Activated B cell treated with CpG ODN at 0.5 μM for 24 hours (primary cell): ENCODE measurements at places on chromosomes 1 and 21. TPM values are rescaled to one million over a fixed set of nuclear protein-coding genes. Genes with fewer than 3 reads are reported as not detected.

GRCh38 chr1:186654741-186655140 lies 25.5 kb downstream of the PTGS2 start:
- no peak for DNase-seq

DNA sequence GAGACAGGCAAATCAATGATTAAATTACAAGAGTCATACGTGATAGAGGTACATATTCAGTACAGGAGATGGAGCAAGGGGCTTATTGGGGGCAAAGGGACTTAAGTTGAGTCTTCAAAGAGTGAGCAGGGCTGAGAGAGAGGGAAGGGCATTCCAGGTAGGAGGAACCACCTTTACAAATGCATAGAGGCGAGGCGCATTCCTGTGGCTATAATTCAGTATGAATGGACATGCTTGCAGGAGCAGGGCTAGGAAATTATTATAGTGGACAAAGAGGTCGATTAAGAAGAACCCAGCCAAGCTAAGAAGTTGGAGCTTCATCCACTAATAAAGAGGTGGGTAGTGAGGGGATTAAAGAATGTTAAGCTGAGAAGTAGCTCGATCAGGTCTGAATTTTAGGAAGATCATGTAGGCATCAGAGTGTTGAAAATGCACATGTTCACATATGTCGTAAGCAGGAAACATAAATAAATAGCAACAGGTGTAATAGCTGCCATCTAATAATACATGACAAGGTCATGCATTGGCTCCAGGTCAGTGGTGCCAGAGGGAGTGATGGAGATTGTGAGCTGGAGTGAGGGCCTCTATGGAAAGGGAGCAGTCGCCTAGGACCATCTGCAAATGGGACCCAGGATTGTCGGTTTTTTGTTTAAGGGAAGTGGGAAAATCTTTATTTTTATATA lies 12.0 kb upstream of the HNRNPU start:
- no peak for DNase-seq

DNA sequence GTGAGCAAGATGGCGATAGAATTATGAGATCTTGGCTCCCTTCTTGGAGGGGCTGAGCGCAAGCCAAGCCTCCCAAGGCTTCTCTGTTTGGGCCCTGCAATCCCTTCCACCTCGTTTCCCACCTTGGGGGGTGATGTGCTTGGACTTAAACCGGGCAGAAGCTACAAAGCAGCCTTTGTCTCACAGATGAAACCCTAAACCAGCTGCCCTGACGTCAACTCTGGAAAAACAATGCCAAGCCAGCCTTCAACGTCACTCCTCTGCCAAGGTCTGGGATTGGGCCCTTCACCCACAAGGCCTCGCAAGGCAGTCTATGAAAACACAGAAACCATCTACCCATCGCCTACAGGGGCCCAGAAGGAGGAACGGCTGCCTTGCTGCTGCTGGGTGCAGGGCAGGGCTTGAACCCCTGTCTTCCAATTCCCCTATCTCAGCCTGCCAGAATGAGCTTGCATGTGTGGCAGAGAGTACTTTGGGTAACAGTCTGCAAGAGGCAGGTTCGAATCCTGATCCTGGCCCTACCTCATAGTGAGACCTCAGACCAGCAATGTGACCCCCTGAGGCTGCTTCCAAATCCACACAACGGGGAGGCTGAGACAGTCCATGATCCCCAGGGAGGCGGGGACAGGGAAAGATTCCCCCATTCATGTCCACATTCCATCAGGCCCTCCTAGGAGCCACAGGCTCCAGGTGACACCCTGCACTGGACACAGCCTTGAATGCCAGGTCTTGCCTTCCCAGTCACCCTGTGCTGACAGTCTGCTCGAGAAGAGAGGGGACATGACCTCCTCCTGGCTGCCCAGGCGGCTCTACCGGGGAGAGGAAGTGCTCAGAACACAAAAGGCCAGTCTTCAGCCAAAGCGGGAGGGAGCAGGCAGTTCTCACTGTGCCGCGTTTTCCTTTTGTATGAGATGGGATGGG lies 15.0 kb downstream of the IFFO2 start:
- no peak for DNase-seq

- DNase-seq, result no peak
Measured at GRCh38 chr1:20189664-20190063, 3.3 kb upstream of the PLA2G2C start.

GRCh38 chr1:103170609-103171008 lies 62.3 kb upstream of the COL11A1 start:
- no peak for DNase-seq

DNA sequence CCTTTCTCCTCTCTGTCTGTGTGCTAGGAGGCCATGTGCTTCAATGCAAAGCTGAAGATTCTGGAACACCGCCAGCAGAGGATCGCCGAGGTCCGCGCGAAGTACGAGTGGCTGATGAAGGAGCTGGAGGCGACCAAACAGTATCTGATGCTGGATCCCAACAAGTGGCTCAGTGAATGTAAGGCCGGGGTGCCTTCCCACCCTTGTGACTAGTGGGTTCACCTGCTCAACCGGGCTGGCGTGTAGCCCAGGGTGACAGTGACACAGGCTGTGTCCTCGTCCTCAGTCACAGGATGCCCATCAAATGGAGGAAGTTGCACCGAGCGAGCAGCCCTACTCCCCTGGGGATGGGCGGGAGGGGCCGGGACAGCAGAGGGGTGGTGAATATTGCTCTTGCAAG lies 544.1 kb downstream of the KIF26B start:
- DNase-seq, result peak; percentile 37

DNA sequence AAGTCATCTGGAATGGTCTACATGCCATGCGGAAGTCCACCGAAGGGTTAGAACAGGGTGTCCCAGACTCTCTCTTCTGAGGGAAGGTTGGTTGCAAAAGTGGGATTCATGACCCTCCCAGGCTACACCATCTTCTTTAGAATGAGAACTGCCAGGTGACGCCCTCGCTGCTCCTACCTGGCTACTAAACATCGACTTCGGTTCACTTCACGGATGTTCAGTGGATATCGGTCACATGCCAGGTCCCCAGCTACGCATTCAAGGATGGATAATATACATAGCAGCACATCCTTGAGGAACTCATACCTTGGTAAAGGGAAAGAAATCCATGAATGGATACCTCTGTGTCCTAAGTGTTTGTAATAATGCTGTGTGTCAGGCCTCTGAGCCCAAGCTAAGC lies 3.3 kb upstream of the OPTC start:
- no peak for DNase-seq

DNA sequence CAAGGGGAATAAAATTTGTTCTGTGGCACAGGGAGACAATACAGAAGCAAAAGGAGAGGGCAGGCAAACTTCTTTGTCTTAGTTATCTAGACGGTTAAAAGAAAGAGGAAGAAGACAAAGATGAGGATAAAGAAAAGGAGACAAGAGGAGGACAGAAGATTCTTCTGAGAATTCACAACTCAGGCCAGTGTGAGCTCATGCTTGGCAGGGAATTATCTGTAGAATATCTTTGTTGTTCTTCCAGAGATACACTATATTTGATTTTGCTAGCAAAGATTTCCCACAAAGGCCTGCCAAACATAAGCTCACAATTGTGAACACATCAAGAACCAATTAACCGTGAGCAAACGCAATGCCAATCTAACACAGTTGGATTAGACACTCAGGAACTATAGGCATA lies 21.4 kb downstream of the SLC16A1 start:
- no peak for DNase-seq

DNA sequence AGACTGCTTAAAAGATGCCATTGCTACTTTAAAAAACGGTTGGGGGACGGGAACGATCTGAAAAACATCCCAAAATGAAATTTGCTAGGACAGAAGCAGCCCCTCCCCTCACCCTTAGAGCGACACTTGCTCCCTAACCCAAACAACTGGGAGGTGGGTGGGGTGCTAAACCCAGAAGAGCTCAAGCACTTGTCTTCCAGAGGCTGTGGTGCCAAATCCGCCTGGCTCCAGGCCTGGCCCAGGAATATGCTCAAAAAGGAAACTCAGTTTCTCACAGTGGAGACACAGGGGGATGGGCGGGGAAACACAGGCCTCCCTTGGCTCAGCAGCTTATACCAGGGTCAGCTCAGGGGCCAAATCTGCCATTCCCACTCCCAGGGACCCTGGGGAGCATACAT lies 644 bp upstream of the PBXIP1 start:
- no peak for DNase-seq

DNA sequence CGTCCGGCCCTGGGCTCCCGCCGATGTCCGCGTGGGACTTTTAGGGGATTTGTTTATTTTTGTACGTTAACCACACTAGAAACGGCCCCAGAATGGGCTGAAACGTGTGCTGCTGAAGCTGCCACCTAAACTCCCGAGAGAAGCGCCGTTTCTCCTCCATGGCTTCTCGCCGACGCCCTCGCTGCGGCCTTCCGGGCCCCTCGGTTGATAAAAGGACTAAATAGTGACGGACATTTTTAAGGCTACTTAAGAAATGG lies 678 bp upstream of the PTTG1IP start:
- DNase-seq, result no peak

- DNase-seq, result no peak
Measured at GRCh38 chr1:200336901-200337391, 72.9 kb downstream of the ZNF281 start.

- DNase-seq, result no peak
Measured at GRCh38 chr1:162913345-162913744, 52.4 kb upstream of the CCDC190 start.

GRCh38 chr1:237045278-237046016 lies 3.5 kb downstream of the RYR2 start:
- no peak for DNase-seq

DNA sequence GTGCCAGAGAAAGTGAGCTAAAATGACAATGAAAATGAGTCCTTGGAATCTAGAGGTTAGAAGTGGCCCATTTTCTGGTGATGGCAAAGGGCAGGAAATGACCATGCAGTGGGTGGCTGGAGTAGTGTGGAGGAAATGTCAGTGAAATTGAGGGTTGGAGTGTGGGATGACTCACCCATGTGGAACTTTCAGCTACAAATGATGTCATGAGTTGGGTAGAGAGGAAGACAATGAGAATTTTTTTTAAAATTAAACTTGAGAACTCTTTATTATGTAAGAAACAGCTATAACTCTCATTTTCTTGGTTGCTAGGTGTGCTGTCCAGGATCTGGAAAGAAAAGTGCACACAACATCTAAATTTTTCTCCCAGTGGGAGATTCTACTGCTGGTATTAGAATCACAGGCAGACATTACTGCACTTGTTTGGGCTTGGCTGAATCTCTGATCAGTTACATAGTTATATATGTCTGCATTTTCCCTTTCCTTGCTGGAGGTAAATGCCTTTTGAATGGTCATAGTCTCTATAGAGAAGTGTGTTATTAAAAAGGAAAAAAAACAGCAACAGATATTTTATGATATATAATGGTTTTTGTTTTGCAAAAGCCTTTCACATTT lies 56.8 kb upstream of the GNG12 start:
- no peak for DNase-seq

GRCh38 chr1:149916193-149916897 lies 1.3 kb downstream of the SV2A start:
- no peak for DNase-seq

DNA sequence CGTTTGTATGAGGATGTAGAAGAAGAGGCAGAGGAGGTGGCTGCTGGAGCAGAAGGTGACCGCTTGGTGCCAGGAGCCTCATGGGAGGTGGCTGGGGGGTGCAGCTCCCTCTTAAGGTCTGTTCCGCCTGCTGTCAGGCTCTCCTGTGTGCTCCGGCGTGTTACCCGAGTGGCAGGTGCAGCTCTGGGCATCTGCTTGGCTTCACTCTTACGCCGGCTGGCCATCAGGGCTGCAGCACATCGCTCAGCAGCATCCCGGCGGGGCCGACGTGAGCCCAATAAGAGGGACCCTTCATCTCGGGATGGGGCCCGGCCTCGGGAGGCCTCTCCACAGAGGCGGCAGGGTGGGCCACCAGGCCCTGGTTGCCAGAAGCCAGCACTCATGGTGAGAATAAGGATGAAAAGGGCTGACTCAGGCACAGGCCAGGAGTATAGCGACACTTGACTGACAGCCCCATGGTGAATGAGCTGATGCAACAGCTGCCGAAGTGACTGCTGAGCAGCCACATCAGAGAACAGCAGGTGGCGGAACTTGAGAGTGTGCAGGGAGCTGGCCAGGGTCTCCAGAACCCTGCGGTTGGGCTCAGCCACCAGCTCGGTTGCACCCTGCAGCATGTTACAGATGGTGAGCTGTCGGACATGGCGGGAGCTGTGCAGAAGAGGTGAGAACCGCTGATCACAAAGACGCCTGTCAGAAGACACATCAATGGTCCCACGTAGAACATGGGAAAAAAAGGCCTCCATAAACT lies 17.5 kb downstream of the LRRC41 start:
- no peak for DNase-seq

GRCh38 chr1:114346480-114347029 lies 164.4 kb downstream of the TRIM33 start:
- peak; percentile 95 for DNase-seq

REN gene
- not detected in 2 replicates for total RNA-seq

FAM72A gene
- 1.9 and 3.7 TPM in 2 replicates for total RNA-seq

TSPEAR gene
- total RNA-seq, result not detected in 2 replicates

HSD3B2 gene
- not detected in 2 replicates for total RNA-seq

OR6K3 gene
- not detected in 2 replicates for total RNA-seq

DNAJB4 gene
- total RNA-seq, result 9.9 and 11.9 TPM in 2 replicates

MSH4 gene
- total RNA-seq, result 1.2 and 1.4 TPM in 2 replicates

RSPH1 gene
- 0.38 TPM in 1 of 2 replicates, not detected in the other for total RNA-seq
